ENCODE measurements at places on chromosomes 7 and 10.
A peak's percentile ranks its signal among the peaks of the same experiment; 100 is the strongest.

GRCh38 chr7:26624431-26624830 is 240.0 kb downstream of the SKAP2 start:
- DNase-seq, result no peak

DNA sequence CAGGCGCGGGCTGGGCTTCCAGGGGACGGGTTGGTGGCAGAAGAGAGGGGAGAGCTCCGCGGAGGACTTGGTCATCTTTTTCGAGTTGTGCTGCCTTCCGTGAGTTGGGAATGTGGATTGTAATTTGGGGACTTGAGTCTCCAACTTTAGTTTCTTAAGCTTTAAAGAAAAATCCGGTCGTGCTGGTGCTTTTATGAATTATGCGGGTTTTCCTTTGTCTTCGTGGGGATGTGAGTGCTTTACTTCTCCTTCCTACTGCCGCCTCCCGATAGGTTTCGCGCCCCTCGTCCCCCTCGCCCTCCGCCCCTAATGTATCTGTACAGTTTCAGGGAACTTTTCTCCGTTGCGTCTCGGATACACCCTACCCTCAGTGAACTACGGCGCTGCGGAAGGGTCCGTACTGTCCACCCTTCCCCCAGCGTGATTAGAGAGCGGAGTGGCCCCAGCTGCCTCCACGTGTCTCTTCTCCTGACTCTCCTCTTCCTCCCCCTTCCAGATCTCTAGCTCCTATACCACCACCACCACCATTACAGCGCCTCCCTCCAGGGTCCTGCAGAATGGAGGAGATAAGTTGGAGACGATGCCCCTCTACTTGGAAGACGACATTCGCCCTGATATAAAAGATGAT is 649 bp downstream of the SCD start:
- peak; percentile 21 for DNase-seq

GRCh38 chr7:141752634-141753033 is 11.3 kb upstream of the TAS2R3 start:
- peak; percentile 15 for DNase-seq

DNA sequence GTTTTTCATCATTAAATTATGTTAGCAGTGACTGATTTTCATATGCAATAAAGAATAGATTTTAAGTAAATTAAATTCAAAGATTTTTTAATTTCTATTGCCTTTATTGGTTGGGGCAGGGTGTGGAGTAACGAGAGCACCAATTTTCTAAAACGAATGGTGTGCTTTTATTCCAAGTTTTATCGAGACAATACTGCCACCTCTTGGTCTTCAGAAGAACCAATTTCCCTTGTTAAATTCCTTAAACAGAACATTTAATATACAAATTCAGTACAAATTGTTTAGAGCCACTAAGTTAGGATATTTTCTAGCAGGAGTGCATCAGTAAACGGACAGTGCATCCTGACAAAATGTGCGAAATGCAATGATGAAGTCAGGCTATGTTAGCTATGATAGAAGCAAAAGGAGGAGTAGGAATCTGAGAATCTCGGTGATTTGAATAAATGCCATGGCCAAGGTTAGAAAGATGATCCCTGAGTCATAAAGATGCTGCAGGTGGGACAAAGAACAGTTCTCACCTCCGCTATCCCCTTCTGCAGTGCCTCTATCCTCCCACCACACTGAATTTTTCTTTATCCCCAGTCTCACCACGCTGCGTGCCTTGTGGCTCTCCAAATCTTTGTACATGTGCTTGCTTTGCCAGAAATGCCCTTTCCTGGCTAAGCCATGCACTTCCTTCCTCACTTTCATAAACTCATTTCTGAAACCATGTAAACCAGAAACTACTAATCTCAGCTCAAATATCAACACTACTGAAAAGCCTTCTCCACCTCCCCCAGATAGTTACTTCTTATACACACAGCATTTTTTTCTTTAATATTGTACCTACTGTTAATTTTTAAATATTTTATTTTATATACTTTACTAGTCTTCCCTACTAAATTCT is 31.9 kb upstream of the AGBL3 start:
- peak; percentile 71 for DNase-seq

- DNase-seq, result no peak
Observed at GRCh38 chr10:133088956-133089800, 1.5 kb downstream of the ADGRA1 start.

DNA sequence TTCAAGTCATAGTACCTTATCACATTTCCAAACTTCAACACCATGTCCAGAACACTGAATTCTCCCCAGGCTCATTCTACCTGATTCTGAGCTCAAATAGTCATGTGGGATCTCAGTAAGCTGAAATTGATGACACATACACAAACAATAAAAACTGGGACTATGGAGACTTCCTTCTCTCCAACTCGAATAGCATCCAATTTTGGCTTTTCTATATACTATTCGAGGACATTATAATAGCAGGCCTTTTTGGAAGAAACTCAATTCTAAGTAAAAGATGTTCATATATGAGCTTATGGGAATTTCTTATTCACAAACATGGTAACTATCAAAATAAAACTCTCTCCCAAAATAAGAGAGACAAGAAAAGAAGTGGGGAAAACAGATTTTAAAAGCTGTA is 551 bp upstream of the TAS2R40 start:
- DNase-seq, result no peak

DNA sequence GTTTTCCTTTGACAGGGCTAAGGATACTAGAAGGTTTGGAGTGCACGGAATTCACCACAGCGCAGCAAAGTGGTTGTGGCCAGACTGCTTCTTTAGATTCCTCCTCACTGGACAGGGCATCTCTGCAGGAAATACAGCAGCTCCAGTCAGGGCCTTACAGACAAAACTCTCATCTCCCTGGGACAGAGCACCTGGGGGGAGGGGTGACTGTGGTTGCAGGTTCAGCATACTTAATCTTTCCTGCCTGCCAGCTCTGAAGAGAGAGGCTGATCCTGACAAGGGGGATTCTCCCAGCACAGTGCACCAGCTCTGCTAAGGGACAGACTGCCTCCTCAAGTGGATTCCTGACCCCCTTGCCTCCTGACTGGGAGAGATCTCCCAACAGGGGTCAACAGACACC is 1257.9 kb downstream of the NXPH1 start:
- no peak for DNase-seq

GRCh38 chr7:22351329-22351692 is 5.6 kb downstream of the RAPGEF5 start:
- DNase-seq, result no peak

- DNase-seq, result peak; percentile 84
Observed at GRCh38 chr7:7867846-7868571, 100.6 kb upstream of the GLCCI1 start.

- DNase-seq, result no peak
Observed at GRCh38 chr10:50316174-50316573, 64.9 kb upstream of the ASAH2 start.

DNA sequence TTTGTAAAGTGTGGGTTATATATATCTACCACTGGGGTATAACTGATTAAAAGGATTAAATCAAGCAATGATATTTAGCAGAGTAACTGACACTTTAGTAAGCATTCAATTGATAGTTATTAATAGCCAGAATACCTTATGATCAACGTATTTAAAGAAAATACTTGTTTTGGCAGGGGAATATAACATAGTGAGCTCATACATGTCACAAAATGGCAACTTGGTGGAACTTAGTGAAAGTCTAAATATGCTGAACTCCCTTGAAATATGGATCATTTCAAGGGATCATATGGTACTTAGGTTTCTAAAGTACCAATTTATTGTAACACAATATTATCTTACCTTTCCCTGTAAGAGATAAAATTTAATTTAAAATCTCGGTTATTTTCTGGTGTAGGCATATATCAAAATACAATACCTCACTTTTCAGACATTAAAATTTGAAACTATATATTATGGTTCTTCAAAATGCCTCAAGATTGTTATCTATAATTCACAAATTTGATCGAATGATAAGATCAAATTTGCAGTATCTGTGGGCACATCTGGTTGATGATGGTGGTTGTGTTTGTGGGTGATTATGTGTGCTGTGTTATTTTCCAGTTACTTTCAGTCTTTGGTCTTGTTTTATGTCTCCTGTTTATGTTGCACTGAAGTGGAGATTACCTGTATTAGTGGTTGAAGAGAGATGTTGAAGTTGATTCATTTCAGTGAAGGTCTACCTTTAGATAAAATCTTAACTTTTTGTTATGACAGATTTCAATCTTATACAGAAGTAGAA is 5.2 kb downstream of the ARL4A start:
- no peak for DNase-seq

- no peak for DNase-seq
Observed at GRCh38 chr10:66565999-66566398, 359.8 kb upstream of the LRRTM3 start.

GRCh38 chr10:78861529-78862327 is 207.0 kb upstream of the ZMIZ1 start:
- no peak for DNase-seq

- no peak for DNase-seq
Observed at GRCh38 chr7:120131096-120131839, 141.7 kb upstream of the KCND2 start.

DNA sequence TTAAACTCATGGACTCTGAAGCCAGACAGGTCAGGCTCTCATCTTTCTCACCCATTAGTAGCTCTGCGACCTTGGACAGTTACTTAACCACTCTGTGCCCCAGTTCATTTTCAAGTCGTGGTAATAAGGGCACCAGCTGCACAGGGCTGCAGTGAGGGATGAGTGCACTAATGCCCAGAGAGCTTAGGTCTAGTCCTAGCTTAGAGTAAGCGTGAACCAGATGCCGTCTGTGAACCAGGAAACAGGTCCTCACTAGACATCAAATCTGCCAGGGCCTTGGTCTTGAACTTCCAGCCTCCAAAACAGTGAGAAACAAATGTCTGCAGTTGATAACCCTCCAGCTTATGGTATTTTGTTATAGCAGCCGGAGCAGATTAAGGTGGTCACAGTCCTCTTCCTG is 222.4 kb upstream of the PFKP start:
- DNase-seq, result no peak

DNA sequence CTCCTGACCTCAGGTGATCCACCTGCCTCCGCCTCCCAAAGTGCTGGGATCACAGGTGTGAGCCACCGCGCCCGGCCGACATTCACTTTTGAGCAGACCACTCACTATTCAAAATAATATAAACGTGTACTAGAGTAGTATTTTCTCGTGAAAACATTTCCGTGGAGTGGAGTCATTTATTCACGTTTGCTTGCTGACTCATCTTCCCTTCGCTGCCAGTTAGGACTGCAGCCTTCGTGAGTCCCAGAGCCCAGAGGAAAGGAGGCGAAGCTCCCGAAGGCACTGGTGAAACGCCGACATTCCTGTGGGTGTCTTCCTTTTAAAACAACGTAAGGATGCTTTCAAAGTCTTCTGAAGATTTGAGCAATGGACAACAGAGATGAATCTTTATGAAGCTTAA is 10.9 kb upstream of the INPP5A start:
- DNase-seq, result no peak

GRCh38 chr7:104621321-104621720 is 292.9 kb downstream of the LHFPL3 start:
- no peak for DNase-seq

DNA sequence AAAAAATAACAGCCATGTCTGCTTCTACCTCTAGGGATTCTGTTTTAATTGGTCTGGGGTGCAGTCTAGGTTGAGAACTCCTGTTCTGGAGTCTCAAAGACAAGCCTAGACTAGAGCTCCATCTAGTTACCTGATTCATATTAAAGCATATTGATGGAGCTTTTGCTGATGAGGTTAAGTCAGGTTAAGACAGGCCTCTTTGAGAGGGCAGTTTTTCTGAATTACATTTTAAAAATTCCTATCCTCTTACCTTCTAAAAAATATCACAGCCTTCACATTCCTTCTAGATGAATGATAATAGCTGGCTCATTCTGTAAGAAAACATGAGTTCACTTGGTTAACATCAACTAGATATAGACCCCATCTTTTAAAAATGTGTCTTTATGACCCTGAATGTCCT is 28.9 kb downstream of the MGAM start:
- no peak for DNase-seq

DNA sequence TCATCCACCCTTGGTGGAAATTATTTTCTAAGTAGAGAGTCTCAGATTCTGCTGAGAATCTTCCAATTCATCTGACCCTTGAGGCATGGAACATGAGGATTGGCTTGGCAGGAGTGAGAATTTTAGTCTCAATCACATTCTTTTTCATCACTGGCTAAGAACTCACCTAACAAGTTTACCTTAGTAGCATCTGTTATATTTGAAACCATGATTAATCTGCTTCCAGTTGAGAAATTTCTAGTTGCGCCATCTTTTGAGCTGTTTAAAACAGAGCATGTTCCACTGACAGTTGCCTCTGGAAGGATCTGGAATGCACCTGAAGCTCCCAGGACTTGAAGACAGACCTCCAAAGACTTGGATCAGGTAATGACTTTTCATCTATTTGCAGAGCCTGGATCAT is at the start of gene LIPK:
Gene LIPK, plus strand, starts transcription at position 292 of the 400 bp plus-strand sequence. CDS start 18,295 bp downstream, outside the sequence.
- no peak for DNase-seq

DNA sequence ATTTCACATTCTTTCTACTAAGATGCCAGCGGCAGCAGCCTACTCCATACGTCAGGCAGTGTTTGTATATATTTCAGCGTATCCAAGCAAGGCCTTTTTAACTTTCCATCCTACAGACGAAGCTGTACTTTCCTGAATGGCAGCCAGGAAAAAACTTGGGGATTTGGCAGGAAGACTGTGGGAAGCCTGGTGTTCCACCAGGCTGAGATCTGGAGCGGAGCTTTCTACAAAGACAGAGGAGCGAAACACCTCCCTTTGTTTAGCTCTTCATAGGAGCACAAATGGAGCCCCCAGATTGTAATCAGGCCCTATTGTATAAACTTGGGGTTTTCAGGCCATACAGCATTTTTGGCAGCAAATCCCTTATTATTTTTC is 143.8 kb downstream of the TES start:
- DNase-seq, result no peak

GRCh38 chr10:15069230-15069629 is 19.3 kb downstream of the ACBD7 start:
- no peak for DNase-seq

GRCh38 chr10:34291466-34292193 is 523.5 kb downstream of the PARD3 start:
- no peak for DNase-seq

DNA sequence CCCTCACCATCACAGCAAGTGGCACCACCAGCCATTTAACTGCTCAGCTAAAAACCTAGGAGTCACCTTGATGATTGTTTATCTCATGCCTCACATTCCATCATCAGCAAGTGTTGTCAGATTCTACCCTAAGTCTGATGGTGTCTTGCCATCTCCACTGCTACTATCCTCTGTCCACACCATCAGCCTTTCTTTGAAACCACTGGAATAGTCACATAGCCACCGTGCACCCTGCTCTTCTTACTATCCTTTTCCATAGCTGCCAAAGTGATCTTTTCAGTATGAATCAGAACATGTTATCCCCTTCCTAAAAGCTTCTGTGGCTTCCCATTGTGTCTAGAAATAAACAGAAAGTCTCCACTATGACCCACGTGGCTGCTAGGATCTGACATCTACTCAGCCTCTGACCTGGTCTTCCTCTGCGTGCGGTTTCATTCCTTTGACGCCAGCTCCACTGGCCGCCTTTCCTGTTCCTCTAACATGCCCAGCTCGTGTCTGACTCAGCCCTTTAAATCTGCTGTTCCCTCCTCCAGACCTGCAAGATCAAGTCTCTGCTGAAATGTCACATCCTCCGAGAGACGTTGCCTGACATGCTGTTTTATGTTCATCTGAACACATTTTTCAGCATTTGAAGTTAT is 16.5 kb upstream of the CHN2 start:
- peak; percentile 95 for DNase-seq

- no peak for DNase-seq
Observed at GRCh38 chr7:77326131-77326530, 90.0 kb downstream of the GSAP start.
